ENCODE measurements at places on chromosomes 7 and 10.

- DNase-seq: no peak
These were observed 42.5 kb upstream of the SLIT1 start for GRCh38 chr10:97228130-97228774.

DNA sequence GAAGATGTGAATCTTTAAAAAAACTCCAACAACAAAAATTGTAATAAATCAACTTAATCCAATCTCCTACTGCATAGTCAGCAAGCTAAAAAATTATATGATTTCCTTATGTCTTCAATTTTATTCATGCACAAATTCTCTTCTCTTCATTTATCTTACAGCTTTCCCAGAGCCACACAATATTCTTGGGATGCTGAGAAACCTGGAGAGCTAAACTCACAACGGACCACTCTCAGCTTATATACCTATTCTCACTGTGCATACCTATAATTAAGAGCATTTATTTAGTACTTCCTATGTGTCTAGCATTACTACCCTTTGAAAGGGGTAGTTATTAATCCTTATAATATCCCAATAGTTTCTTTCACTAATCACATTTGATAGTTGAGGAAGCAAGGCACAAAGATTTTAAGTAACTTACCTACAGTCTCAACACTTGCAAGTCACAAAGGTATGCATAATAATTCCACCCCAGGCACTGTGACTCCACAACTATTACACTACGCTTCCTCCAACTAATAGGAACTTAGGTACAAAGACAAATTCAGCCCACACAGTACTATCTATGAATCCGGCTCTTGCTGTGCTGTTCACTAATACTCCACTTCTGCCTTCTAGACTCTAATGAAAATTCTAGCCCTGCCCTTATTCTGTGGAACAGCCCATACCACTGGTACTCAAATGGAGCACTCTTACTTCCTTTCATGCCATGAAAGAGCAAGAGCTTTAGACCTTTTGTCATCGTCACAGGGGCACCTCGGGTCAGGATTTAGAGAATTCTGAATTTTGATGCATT lies 5.1 kb downstream of the CCDC71L start:
- DNase-seq: no peak

GRCh38 chr10:25492040-25492439 lies 317.2 kb downstream of the GPR158 start:
- no peak for DNase-seq

DNA sequence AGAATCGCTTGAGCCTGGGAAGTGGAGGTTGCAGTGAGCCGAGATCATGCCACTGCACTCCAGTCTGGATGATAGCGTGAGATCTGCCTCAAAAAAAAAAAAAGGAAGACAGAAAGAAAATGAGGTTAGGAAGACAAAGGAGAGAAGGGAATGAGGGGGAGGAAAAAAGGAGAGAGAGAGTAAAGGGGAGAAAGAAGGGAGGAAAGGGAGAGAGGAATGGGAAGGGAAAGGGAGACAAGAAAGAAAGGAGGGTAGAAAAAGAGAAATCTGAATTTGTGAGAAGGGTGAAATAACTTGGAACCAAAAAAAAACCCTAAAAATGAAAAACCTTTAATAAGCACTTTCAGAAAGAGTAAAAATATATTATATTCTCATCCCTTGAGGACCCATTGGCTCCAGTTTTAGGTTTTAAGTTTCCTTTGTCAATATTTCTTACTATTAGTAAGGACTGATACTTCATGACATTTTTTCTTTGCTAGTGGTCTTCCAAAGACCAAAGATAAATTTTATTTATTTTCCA lies 54.9 kb downstream of the POT1 start:
- no peak for DNase-seq

DNA sequence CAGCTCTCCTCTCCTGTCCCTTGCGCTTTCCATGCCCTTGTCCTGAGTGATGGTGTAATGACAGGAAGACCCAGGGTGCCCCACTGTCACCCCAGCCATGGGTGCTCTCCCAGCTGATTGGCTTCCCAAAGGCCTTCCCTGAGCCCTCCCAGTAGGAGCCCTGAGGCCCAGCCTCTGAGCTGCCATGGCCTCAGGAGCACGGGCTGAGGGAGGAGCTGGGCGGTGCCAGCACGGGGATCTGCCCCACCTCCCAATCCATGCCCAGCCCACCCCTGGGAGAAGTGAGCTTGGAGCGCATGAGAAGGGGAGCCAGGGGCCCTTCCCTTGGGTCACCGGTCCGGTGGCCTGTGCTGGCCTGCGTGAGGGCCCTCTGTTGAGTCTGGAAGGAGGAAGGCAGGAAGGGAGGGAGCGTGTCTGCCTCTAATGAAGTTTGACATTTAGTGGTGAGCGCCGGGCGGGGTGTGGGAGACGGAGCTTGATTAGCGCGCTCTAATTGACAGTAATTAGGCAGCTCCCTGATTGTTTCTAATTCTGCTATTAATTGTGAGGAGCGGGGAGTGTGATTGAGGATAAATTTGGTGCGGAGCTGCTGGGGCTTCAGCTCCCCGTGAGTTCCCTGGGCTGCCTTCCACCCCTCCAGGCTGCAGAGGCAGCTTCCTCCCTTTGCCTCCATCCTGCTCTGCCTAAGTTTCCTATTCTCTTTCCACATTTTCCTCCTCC lies 28.3 kb downstream of the GBX1 start:
- DNase-seq: no peak

DNA sequence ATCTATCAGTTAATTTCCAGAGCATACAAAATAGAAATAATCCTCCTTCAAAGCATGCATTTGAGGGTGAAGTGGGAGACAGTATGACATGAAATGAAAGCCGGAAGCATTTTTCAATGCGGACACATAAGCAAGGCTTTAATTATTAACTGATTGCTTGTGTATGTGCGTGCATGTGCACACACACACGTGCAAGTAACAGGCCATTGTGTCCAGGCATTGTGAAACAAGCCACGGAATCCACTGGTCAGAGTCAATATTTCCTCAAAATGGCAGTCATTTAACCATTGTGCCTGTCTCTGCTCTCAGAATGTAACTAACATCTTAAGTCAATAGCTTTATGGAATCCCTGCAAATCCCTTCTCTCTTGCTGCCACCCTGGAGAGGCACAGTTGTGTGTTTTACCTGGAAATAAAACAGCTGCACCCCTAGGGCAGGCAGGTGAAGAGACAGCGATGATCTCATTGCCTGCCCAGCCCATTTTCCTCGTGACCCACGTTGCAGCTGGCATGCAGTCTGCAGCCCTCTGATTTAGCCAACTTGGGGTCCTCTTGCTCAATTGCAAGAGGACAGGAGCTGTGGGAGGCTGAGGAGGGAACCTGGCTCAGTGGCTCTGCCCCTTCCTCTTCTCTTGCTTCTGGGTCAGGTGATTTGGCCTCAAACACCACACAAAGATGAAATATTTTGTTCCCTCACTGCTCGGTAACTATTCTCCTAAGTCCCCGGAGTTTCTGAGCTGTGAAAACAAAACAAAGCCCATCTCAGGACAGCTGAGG lies 500.9 kb upstream of the ZMIZ1 start:
- no peak for DNase-seq

- no peak for DNase-seq
These were observed 24.0 kb upstream of the STEAP2 start for GRCh38 chr7:90187507-90188050.

DNA sequence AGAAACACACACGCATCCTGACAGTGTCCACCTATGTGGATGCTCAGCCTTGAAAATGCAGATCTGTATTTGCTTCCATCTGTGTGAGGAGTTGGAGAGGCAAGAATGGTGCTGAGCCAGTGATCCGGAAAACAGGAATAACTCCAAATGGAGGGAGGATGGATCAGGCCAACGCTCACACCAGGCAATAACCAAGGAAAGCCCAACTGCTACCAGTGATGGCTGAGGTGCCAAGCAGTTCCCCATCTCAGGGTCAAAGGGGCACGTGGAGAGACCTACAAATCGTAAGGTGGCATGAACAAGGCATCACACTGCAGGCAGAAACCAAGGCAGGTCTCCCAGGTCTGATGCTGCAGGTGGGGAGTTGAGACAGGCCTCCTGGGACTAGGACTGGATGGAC lies 153.6 kb downstream of the ADAM12 start:
- DNase-seq: no peak

GRCh38 chr7:93646538-93646937 lies 72.0 kb upstream of the CALCR start:
- no peak for DNase-seq

DNA sequence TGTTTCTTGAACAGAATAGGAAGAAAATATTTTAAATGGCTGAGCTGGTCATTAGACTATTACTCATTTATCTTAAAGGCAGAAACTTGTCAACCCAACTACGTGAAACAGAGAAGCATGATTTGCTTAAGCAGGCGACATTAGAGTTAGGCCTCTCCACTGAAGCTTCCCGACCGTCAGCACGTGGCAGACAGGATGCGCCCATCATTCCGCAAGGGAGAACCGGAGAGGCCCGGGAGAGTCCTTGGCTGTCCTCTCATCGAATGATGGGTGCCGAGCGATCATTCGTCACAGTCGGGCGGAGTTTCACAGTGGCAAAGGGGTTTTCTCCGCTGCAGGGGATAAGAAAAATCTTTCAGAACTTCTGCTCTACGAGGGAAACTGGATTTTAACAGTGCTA lies 11.8 kb downstream of the BRI3 start:
- no peak for DNase-seq

- DNase-seq: peak; percentile 86
These were observed 30.9 kb downstream of the LAMB1 start for GRCh38 chr7:107972075-107972482.

- no peak for DNase-seq
These were observed 13.3 kb upstream of the CDK13 start for GRCh38 chr7:39936761-39937160.

DNA sequence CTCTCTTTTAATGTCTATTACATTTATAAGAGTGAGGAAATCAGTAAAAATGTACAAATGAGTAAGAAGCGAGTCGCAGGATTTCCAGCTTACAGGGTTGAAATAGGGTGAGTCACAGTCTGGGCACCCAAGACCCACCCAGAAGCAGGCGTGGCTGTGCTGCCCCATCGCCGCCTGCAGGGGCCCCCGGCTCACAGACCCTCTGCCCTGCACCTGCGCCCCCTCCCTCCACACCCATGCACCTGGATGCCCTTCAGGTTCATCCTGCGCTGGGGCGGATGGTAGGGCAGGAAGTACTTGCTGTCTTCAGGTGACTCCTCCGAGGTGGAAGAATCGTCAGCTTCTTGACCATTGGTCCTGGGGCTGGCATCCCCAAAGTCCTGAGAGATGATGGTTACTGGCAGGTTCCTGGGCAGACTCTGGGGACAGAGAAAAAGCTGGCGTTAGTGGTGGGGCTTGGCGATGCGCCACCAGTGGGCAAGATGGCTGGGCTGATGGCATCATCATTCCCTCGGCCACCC lies 90.2 kb upstream of the GNA12 start:
- peak; percentile 8 for DNase-seq

GRCh38 chr10:124184208-124184830 lies 90.9 kb upstream of the CHST15 start:
- DNase-seq: no peak

DNA sequence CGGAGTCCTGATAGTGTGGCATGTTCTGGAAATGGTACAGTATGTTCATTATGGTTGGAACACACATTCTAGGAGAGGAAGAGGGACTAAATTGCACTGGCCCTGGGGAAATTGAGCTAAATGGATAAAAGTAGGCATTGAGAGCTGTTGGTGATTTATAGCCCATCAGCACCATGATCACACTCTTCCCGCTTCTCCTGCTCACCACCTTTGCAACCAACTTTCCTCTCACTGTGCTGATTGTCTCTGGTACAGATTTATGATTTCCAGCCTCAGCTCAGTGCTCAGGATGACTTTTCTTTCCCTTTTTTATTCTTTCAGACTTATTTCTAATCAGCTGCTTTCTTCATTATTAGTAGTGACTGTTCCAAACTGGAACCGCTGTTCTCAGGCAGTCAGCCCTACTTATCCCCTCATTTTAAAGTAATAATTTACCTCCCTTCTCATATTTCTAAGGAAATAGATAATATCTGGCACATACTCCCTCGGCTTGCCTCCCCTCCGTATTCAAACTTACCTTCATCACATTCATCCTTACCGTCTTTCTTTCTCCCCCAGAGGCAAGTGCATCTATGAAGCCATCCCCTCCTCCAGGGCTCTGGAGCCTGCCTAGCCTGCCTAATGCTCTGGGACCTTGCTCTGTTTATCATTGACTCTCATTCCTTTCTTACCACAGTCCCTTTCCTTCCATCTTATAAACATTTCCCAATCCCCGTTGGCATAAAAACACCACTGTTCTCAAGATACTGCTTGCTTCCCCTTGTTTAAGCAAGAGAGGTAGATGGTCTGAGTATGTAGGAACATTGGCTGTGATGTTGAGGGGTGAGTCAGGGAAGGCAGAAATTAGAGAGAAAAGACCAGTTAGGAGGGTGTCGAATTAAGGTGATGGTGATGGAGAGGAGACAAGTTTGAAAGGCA lies 51.6 kb upstream of the RPA3 start:
- no peak for DNase-seq

- no peak for DNase-seq
These were observed 1.7 kb upstream of the CD36 start for GRCh38 chr7:80636709-80637108.

- DNase-seq: no peak
These were observed 115.8 kb upstream of the TMEM168 start for GRCh38 chr7:112905950-112906349.

DNA sequence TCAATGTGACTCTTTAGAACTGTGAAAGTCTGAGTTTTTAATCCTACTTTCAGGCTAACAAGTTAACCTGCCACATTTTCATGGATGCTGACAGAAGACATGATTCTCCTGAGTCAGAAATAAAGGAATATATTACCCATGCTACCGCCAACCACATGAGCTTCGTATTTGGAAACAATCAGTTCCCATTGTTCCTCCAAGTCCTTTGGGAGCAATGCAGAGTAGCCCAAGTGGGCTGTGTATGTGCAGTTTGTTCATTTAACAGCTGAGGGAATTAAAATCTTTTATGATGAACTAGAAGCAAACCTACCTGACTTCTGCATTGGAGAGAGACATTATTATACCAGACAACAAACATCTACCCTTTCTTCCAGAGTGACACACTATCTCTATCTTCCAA lies 169.3 kb upstream of the BET1 start:
- no peak for DNase-seq

DNA sequence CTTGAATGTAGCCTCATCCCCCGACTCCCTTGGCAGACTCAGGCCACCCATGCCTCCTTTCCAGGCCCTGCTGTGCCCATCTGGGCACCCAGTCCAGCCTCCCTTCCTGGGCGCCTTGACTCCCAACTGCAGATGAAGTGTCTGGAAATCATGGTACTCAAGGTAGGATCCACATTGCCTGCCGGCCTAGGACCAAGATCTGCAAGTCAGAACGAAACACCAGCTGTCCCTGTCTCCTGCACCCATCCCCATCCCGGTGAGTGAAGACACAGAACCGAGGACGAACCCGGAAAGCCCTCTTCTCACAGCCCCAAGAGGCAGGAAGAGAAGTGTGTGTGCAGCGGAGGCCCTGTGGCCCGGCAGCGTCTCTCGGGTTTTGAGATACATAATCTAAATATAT lies 205.1 kb downstream of the EMX2 start:
- DNase-seq: no peak

DNA sequence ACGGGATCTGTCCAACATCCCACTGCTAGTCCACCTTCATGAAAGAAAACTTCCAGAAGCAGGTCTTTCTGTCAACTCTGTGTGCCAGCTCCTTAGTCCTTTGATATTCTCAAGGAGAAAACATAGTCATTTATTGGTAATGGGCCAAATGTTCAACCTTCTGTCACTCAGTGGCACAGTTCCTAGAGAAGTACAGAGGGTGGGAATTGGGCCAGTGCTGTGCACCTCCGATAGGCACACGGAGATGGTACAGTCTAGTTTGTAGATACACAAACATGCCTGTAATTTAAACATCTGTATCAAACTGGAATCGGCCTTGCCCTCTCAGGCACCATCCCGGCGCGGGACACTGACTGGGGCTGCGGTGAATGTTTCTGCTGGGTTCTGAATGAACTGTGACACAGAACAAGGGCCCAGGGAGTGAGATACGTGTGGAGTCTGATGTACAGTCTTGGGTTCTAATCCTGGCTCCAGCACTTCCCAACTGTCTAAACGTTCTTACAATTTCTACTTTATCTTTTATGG lies 213.9 kb upstream of the SHH start:
- DNase-seq: no peak
